ENCODE measurements at places on chromosomes 13 and 19.
A peak's percentile ranks its signal among the peaks of the same experiment; 100 is the strongest.

- no peak for DNase-seq
Measured at GRCh38 chr19:30792561-30793505, 420.6 kb downstream of the ZNF536 start.

DNA sequence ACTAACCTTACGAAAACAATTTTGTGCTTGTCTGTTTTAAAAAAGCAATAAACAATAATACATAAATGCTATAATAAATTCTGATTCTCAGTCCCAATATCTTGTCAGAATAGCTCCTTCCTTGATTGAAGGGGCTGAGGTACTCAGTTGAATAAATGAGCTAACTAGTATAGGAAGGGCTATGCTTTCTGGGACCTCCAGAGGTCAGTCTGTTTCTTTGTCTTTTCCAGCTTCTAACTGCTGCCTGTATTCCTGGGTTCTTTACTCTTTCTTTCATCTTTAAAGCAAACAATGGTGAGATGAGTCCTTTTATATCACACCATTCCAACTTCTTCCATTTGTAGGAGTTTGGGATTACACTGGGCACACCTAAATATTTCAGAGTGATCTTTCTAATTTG, 1297.0 kb upstream of the ATXN8OS start:
- no peak for DNase-seq

DNA sequence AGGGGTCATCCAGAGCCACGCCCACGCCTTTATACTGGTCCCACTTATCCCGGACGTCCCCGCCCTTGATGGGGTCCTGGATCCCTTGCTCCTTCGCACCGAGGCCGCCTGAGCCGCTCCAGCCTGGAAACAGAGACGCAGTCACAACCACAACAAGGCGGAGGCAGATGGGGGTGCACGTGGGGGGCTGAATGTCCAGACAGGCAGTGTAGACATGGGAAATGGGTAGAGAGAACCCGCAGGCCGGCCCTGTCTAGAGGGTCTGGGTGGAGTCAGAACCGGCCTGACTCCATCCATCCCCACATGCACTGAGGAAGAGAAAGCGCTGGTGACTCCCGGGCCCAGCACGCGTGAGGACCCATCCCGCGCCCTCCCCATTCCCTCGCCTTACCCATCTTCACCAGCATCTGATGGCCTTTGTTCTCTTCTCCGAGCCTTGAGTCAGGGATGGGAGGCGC, 23.0 kb downstream of the CHERP start:
- no peak for DNase-seq

GRCh38 chr19:29487432-29487831, 38.4 kb upstream of the VSTM2B start:
- DNase-seq = no peak

DNA sequence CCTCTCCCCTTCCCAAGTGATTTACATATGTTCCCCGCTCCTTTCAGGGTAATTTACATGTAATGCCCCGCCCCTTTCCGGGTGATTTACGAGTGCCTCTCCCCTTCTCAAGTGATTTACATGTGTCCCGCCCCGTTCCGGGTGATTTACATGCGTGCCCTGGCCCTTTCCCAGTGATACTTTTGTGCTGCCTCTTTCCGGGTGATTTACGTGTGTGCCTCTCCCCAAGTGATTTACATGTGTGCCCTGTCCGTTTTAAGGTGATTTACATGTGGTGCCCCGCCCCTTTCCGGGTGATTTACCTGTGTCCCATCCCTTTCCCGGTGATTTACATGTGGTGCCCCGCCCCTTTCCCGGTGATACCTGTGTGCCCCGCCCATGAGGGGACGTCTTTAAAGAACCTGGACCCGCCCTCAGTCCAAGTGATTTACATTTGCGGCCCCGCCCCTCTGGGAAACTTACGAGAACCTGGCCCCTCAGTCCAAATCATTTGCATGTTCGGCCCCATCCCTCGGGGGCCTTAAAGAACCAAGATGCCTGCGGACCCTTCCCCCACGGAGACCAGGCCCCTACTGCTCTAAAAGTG, 559 bp upstream of the LENG9 start:
- peak; percentile 75 for DNase-seq

DNA sequence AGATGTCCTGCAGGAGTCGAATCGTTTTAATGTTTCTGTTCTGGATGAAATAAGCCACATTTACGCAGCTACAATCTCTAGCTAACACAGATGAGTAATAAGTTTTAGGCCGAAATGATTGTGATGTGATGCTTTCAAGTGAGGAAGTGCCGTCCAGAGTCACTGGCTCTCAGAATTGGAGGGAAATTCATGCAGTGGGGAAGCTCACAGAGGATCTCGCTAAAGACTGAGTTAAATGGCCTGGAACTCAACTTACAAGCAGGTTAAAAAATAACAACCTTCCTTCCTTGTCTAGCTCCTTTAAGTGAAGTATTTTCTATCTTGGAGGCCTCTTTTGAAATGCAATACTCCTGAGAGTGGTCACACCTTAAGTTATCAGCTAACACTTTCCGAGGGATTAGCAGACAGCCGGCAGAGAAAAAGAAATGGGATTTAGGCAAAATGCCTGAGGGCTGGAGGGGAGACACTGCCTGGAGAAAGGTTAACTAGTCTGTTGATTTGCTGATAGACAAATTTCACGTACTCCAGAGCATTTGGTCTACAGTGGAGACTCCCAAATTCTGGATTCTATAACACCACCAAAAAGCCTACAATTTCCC, 74.2 kb downstream of the IRS2 start:
- no peak for DNase-seq

- no peak for DNase-seq
Measured at GRCh38 chr13:98345107-98345935, 168.3 kb upstream of the RNF113B start.

GRCh38 chr19:33279430-33280350, 22.6 kb downstream of the CEBPA start:
- no peak for DNase-seq

DNA sequence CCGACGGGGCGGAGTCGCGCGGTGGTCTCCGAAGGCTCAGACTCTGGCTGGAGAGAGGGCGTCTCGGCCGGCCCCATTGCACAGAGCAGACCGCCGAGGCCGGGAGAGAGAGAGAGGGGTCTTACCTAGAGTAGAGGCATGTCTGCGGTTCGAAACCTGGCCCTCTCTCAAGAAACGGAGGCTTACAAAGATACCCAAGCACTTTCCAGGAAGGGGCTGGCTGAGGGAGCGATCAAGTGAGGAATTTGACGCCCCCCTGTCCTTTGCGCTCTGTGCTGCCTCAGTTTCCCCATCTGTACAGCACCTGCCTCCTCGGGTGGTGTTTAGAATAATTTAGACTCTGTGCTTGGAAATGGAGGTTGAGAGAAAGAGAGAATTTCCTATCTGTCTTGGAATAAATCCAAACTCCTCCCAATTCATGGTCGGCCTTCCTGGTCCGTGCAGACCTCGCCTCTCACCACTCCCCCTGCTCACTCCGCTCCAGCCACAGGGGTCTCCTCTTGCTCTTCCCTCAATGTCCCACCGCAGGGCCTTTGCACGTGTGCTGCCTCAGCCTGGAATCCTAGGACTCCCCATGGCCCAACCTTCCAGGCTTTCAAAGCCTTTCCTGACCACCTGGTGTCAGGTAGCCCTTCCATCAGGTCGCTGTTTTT, 658 bp upstream of the ISOC2 start:
- DNase-seq = no peak

- DNase-seq = no peak
Measured at GRCh38 chr19:44003461-44004009, 778 bp downstream of the ZNF230 start.

DNA sequence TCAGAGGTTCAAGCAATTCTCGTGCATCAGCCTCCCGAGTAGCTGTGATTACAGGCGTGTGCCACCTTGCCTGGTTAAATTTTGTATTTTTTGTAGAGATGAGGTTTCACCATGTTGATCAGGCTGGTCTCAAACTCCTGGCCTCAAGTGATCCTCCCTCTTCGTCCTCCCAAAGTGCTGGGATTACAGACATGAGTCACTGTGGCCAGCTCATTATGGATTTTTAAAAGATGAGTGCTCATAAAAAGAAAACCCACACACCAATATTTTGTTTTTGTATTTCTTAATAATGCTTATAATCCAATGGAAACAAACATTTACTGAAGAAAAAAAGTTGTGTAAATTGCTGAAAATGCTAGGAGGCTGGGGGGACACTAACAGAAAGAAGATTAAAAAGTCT, 5.0 kb upstream of the MICU2 start:
- no peak for DNase-seq

- DNase-seq = no peak
Measured at GRCh38 chr13:105920370-105920769, 615.1 kb downstream of the EFNB2 start.

DNA sequence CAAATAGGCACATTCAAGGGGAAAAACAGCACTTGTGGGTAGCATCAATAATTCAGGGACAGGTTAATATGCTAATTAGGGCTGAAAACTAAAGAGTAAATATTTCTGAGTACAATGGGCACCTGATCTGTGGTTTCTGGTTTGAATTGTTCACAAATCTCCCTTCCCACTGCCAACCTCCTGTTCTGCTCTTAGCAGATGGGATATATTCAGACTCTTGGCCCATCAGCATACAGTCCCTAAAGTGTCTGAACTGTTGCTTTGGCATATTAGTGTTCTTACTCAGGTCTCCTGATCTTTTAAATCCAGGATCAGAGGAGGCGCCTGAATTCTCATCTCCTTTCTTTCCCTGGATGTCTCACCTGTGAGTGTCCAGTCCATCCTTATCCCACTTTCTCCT, 8.2 kb upstream of the LRCH1 start:
- DNase-seq = no peak

GRCh38 chr13:33340631-33341030, 55.1 kb upstream of the STARD13 start:
- DNase-seq = no peak

DNA sequence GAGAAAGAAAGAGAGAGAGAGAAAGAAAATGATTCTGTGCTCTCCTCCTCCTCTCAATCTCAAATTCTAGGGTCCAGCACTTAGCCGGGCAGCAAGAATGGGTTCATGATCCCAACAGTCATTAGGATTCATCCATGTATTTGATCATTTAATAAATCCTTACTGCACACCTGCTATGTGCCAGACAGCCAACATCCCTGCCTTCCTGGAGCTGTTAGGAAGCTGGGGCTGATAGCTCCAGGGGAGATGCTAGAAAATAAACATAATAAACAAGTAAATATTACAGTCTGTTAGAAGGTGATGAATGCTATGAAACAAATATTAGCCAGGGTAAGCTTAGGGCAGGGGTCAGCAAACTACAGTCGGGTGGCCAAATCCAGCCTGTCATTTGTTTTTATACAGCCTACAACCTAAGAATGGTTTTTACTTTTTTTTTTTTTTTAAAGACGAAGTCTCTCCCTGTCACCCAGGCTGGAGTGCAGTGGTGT, 9.9 kb upstream of the ACP7 start:
- DNase-seq = no peak

- DNase-seq = no peak
Measured at GRCh38 chr13:22717036-22717435, 463.7 kb upstream of the SGCG start.

DNA sequence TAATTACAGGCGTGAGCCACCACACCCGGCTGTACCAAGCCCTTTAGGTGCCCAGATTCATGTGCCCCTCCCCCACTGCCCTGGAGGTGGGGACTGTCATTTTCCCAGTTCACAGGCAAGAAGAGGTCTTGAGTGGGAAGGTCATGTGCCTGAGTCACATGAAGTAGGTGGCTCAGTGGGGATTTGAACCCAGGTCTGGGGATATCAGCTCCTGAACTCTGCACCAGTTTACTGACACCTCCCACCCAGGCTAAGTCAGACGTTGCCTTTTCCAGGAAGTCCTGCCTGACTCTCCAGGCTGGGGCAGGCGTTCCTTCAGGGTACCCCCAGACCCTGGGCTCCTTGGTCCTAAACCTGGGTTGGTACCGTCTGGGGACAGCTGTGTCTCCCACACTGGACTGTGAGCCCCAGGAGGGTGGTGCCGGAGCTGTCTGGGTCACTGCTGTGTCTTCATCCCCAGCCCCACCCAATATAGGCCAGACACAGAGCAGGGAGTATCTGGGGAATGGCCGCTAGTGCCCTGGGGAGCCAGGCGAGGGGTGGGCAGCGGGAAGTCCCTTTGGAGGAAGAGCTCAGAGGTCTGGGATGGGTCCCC, 8.6 kb downstream of the VASP start:
- peak; percentile 18 for DNase-seq

DNA sequence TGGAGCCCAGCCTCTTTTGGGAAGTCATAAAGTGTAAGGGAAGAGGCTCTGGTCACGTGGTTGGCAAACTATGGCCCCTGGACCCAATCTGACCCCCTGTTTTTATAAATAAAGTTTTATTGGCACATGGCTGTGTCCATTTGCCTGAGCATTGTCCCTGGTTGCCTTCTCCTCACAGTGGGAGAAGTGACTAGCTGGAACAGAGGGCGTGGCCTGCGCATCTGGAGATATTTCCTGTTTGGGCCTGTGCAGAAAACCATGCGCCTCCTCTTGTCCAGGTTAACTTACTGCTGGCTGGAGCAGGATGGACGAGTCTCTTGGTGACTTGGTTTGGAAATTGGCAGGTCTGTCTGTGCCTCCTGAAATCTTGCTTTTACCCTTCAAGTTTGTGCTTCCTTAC, 48.3 kb downstream of the KDM4B start:
- no peak for DNase-seq

- DNase-seq = no peak
Measured at GRCh38 chr13:98144801-98145350, 2.0 kb downstream of the FARP1 start.

- no peak for DNase-seq
Measured at GRCh38 chr19:13020002-13020414, 24.7 kb downstream of the NFIX start.

GRCh38 chr19:55270172-55270942, 9.6 kb downstream of the HSPBP1 start:
- DNase-seq = no peak

DNA sequence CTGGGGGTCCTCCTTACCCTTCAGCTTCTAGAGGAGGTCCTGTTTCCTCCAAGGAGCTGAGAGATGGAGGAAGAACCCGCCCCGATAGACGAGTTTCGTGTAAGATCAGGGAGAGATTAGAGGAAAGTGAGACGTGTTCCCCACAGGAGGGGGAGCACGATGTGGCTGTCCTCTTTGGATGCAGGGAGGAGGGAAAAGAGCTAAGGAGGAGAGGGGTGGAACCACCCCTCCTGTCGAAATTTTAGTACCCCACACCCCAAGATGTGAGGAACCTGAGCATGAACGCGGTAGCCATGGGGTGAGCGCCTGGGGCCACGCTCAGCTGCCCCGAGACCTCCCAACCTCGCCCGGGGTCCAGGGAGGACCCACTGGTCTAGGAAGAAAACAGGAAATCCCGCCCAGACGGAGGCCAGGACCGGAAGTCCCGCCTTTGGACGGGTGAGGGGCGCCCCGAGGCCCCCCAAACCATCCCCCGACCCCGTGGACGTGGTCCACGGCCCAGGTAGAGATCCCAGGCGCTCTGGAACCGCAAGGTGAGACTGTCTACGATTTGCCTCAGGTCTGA, 1.2 kb downstream of the AKT1S1 start:
- no peak for DNase-seq

DNA sequence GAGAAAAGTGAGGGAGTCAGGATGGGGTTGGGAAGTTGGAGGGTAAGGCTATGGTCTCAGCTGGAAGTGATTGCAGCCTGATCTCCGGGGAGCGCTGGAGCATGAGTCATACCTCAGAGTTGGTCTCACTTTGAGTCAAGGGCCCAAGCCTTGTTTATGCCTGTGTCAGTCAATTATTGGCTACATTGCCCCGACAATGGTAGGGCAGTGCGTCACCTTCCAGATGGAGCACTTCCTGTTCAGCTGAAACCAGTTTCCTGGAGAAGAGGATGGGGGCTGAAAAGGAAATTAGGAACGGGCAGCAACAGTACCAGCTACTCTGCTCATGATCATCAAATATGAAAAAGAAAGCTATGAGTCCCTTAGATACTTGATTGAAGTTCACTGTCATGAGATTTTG, 60.4 kb downstream of the ADGRE1 start:
- peak; percentile 38 for DNase-seq

GRCh38 chr19:3407556-3408516, 41.5 kb downstream of the NFIC start:
- DNase-seq = no peak

Measured in stimulated activated CD4-positive, alpha-beta T cell treated with anti-CD3 and anti-CD28 coated beads, Interleukin-1b, Interleukin-23, amount 100 ng/mL, for 24 hours (primary cell).